Central memory CD8-positive, alpha-beta T cell (primary cell): ENCODE measurements at places on chromosomes 12 and 14.

- H3K4me1 ChIP-seq = no peaks in the 10 kb centered on the region
- no peak for DNase-seq
- H3K36me3 ChIP-seq = no peaks in the 10 kb centered on the region
These were observed 554.9 kb downstream of the NRXN3 start for GRCh38 chr14:78725086-78725485.

GRCh38 chr14:97802430-97803373 is 1005.5 kb downstream of the VRK1 start:
- no peak overlapping the region for H3K27ac ChIP-seq
- H3K4me3 ChIP-seq = no peak overlapping the region
- H3K36me3 ChIP-seq = no peaks in the 10 kb centered on the region
- H3K4me1 ChIP-seq = no peaks in the 10 kb centered on the region
- no peak for DNase-seq

DNA sequence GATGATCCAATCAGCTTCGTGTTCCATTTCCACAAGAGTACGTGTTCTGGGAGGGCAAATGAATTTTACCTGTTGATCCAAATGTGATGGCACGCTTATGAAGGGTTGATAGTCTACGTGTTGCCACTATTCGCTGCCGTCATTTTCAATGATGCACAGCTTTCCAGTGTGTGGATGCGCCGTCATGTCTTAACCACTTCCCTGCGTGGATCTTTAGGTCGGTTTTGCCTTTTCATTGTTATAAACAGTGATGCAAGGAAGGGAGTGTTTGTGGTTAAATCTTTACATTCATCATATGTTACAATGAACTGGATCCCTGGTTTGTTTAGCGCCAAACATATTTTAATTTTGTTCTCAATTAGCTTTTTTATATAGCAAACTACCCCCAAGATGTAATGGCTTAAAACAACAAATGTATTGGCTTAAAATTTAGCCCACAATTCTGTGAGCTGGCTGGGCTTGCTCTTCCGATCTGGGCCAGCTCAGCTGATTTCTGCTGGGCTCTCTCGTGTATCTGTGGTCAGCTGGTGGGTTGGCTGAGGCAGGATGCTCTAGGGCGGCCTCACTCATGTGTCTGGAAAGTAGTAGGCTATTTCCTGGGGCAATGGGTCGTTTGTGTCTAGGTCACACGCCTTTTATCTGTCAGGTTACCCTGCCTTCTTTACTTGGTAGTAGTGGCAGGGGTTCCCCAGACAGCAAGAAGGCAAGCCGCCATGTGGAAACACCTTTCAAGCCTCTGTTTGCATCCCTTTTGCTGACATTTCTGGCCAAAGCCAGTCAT is 176.7 kb downstream of the CRADD start:
- no peaks in the 10 kb centered on the region for H3K27me3 ChIP-seq
- peaks cover 10% of the 10 kb centered on the region for H3K4me1 ChIP-seq
- H3K27ac ChIP-seq = no peak overlapping the region
- DNase-seq = no peak
- H3K4me3 ChIP-seq = no peak overlapping the region

- H3K4me3 ChIP-seq = no peak overlapping the region
- H3K27ac ChIP-seq = no peak overlapping the region
- DNase-seq = no peak
- H3K36me3 ChIP-seq = no peaks in the 10 kb centered on the region
- H3K27me3 ChIP-seq = no peaks in the 10 kb centered on the region
- peaks cover 9% of the 10 kb centered on the region for H3K4me1 ChIP-seq
These were observed 136.3 kb downstream of the FUT8 start for GRCh38 chr14:65548878-65549277.

DNA sequence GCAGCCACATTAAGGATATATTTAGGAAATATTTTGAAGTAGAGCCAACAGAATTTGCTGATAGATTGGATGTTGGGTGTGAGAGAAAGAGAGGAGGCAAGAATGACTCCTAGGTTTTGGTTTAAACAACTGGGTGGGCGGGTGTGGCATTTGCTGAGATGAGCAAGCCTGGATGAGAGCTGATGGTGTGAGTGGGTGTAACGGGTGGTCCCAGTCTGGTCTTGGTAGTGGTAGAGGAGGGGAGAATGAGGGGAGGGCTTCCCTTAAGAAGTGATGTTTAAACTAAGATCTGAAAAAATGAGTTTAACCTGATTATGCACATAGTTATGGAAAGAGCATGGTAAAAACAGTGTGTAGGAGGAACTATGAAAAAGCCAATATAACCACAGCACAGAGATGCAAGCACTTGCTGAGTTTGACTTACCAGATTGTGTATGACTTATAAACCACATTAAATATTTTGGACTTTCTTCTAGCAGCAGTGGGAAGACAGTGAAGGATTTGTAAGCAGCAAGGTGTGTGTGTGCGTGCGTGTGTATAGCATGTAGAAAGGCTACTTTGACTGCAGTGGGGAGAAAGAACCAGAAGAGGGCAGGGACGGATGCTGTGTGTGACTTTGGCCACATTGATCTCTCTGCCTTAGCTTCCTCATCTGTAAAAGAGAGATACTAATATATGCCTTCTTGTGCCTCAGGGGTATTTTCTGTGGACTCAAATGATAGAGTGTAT is 139.7 kb downstream of the PRIMA1 start:
- no peak overlapping the region for H3K4me3 ChIP-seq
- no peak overlapping the region for H3K27ac ChIP-seq
- no peaks in the 10 kb centered on the region for H3K4me1 ChIP-seq
- H3K36me3 ChIP-seq = no peaks in the 10 kb centered on the region
- H3K27me3 ChIP-seq = peaks cover 50% of the 10 kb centered on the region
